ENCODE measurements at places on chromosomes 3 and 15. TPM values are rescaled to one million over a fixed set of nuclear protein-coding genes. Genes with fewer than 3 reads are reported as not detected.

DNA sequence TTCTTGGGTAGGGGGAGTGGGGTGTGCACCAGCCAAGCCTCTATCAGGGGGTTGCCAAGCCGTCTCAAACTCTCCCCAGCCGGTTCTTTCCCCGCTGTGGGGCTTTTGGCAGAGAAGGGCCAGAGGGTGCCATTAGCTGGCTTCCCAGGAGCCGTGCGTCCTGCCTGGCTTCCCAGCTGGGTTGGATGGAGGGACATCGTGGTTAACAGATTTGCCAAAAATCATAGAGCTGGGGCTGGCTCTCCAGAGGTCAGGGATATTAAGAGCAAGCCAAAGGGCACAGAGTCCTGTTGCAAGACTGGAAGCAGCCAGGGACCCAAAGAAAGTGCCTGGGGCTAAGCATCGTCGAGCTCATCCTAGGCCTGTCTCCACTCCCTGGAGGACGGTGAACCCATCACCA lies 104.6 kb upstream of the HES1 start:
- H3K27me3 ChIP-seq, result no peaks in the 10 kb centered on the region
- H3K4me3 ChIP-seq, result no peak overlapping the region
- no peak for DNase-seq
- no peaks in the 10 kb centered on the region for H3K36me3 ChIP-seq
- H3K4me1 ChIP-seq, result no peaks in the 10 kb centered on the region
- H3K27ac ChIP-seq, result no peak overlapping the region

- H3K4me3 ChIP-seq, result no peak overlapping the region
- no peaks in the 10 kb centered on the region for H3K36me3 ChIP-seq
- H3K27me3 ChIP-seq, result no peaks in the 10 kb centered on the region
- DNase-seq, result no peak
- no peaks in the 10 kb centered on the region for H3K4me1 ChIP-seq
These were observed 18.9 kb upstream of the SEMA5B start for GRCh38 chr3:123046262-123047061.

DNA sequence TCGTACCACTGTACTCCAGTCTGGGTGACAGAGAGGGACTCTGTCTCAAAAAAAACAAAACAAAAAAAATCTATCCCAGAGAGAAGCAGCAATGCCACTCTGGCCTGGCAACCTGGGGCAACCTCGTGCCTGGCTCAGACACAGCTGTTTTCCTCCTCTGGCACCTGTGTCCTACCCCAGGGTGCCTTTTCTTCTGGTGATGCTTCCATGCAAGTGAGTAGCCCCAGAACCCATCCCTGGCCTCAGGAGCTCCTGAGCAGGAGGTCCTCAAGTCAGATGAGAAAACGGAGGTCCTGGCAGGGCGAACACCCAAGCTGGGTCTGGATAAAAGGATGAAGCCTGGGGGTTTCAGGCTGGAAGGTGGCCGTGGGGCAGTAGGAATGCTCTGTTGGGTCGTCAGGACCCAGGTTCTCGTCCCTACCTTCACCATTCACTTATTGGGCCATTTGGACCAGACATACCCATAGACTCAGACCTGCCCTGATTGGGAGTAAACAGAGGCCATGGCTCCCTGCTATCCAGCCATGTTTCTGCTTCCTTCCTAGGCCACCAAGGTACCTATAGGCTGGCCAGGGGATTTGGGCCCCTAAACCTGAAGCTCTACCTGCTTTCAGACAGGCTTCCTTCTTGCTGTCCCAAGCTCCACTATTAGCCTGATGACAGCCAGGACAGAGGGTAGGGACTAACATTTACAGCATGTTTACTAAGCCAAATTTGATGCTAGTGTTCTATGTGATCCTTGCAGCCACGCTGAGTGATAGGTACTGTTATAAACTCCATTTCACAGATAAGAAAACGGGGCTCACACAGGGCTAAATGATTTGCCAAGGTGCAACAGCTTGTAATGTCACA lies 102.2 kb downstream of the DAPK2 start:
- no peaks in the 10 kb centered on the region for H3K27me3 ChIP-seq
- no peak overlapping the region for H3K4me3 ChIP-seq
- no peak overlapping the region for H3K27ac ChIP-seq

DNA sequence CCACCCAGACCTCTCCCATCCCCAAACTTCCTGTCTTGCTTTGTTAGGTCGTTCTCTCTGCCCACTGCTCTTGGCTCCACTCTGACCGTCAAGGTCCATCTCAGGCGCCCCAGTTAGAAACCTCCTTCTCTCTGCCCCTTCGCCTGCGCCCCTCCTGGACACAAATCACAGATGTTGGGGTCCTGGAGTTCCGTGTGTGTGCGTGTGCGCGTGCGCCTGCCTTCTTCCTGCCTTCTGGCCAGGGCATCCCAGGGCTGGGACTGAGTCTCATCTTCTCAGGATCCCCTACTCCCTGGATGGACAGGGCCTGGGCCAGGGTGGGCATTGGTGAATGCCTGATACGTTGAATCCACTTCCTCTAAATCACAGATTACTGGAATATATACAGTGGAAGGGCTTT lies 869 bp downstream of the ACSBG1 start:
- H3K4me3 ChIP-seq, result no peak overlapping the region
- H3K27me3 ChIP-seq, result no peaks in the 10 kb centered on the region
- no peak overlapping the region for H3K27ac ChIP-seq
- H3K4me1 ChIP-seq, result no peaks in the 10 kb centered on the region
- H3K36me3 ChIP-seq, result no peaks in the 10 kb centered on the region

The MEF2A gene
- 80.6 TPM for total RNA-seq

DNA sequence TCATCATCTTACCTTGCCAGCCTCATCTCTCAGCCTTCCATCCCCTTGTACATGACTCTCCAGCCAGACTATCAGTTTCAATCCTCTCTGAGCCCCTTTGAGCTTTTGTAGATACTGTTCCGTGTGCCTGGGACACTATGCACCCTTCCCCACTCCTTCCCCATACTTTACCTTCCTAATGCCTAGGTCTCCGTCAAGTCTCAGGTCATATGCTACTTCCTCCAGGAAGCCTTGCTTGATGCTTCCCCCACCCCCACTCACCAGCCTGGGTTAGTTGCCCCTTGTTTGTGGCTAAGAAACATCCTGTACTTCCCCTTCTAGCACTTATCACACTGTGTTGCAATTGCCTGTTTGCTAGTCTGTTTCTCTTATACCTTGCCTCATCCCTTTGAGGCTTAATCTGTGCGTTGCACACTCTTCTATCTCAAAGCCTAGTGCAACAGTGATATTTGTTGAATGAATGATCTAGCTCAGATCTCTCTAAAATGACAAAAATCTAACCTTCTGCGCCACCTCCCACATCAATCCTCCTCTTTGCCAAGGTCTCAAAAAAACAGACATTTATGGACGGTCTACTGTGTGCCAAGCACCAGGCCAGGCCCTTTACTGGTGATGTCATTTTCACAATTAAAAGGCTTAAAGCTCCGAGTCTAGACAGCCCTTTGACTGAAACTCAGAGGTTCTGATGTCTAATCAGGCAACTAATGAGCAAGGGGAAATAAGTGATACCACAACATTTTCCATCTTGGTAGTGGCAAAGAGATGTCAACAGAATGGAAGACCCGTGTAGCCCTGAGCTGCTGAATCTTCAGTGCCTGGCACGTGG lies 6.5 kb upstream of the USP3 start:
- DNase-seq, result no peak
- H3K27me3 ChIP-seq, result no peaks in the 10 kb centered on the region

GRCh38 chr3:126535636-126536035 lies 11.7 kb downstream of the CHST13 start:
- no peak overlapping the region for H3K27ac ChIP-seq
- no peak overlapping the region for H3K4me3 ChIP-seq
- peak; percentile 52 for DNase-seq
- no peaks in the 10 kb centered on the region for H3K4me1 ChIP-seq

The ST6GAL1 gene
- 9.4 TPM for total RNA-seq

DNA sequence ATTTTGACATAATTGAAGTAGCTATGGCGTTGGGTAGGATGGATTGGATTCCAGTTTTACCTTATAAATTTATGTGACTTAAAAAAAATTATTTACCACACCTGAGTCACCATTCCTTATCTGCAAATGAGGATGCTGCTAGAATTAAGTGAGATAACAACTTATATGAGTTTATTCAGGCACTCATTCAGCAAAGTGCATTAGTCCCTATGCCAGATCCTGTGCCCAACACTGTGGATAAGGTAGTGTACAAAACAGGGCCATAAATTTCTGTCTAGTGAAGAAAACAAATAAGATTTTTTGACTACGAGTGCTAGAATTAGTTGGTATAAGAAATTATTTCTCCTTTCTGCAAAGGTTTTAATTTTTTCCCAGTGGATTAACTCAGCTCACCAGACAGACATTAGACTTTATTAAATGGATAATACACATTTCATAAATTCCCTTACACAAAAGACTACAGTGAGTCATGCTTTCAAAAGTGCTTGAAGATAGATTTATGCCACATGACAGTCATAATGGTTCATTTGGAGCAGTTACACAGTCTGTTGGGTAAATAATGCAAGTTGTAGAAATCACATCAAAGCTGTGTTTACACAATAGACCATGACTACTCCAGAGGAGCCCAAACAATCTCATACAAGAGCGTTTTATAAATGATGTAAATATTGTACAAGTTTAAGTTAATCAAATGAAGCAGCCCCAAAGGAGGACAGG lies 129.9 kb upstream of the TGFBR2 start:
- no peak for DNase-seq
- no peak overlapping the region for H3K27ac ChIP-seq
- H3K27me3 ChIP-seq, result no peaks in the 10 kb centered on the region
- no peak overlapping the region for H3K4me3 ChIP-seq

- no peaks in the 10 kb centered on the region for H3K4me1 ChIP-seq
- no peak overlapping the region for H3K4me3 ChIP-seq
- H3K27ac ChIP-seq, result no peak overlapping the region
These were observed 187.1 kb upstream of the DNAJC19 start for GRCh38 chr3:181176601-181177000.

The ALDH1L1 gene
- total RNA-seq, result 32.5 TPM

- peaks cover 22% of the 10 kb centered on the region for H3K27me3 ChIP-seq
- H3K27ac ChIP-seq, result no peak overlapping the region
- no peak for DNase-seq
- H3K4me3 ChIP-seq, result no peak overlapping the region
- H3K4me1 ChIP-seq, result peaks cover 16% of the 10 kb centered on the region
- no peaks in the 10 kb centered on the region for H3K36me3 ChIP-seq
These were observed 4.4 kb upstream of the CLDN11 start for GRCh38 chr3:170414202-170414663.

GRCh38 chr3:139299261-139300132 lies 44.3 kb upstream of the MRPS22 start:
- no peak overlapping the region for H3K4me3 ChIP-seq
- H3K27me3 ChIP-seq, result no peaks in the 10 kb centered on the region
- H3K36me3 ChIP-seq, result no peaks in the 10 kb centered on the region
- H3K4me1 ChIP-seq, result no peaks in the 10 kb centered on the region
- H3K27ac ChIP-seq, result no peak overlapping the region

The RLBP1 gene
- total RNA-seq, result 0.27 TPM

The PIERCE2 gene
- total RNA-seq, result 0.81 TPM

The NMNAT3 gene
- total RNA-seq, result 13.3 TPM

DNA sequence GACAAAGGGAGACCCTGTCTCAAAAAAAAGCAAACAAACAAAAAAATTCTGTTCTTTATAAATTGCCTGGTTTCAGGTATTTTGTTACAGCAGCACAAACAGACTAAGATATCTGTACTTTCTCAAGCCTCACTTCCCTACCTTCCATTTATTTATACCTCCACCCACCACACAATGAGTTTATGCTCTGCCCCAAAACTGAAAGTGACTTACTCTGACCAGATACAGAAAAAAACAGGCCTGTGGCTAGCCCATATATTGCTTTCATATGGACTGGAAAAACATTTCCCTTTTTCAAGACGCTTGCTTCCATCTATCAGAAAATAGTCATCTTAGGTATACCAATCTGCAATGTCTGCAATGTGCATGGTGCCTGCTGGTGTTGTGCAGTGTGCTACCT lies 8.7 kb upstream of the GPD1L start:
- H3K4me1 ChIP-seq, result no peaks in the 10 kb centered on the region
- no peaks in the 10 kb centered on the region for H3K36me3 ChIP-seq
- H3K27me3 ChIP-seq, result no peaks in the 10 kb centered on the region
- no peak for DNase-seq
- no peak overlapping the region for H3K27ac ChIP-seq
- no peak overlapping the region for H3K4me3 ChIP-seq

The ISLR gene
- total RNA-seq, result 144 TPM

GRCh38 chr3:171892457-171892856 lies 49.3 kb downstream of the TMEM212 start:
- H3K4me3 ChIP-seq, result no peak overlapping the region
- no peaks in the 10 kb centered on the region for H3K27me3 ChIP-seq
- H3K36me3 ChIP-seq, result no peaks in the 10 kb centered on the region
- DNase-seq, result no peak
- no peaks in the 10 kb centered on the region for H3K4me1 ChIP-seq

The NUP210 gene
- 4.2 TPM for total RNA-seq

The ABI3BP gene
- total RNA-seq, result 76.2 TPM

Measured in sigmoid colon (tissue), 7 donors.